ENCODE measurements at places on chromosomes 2 and 18. TPM values are rescaled to one million over a fixed set of nuclear protein-coding genes. Genes with fewer than 3 reads are reported as not detected.

DNA sequence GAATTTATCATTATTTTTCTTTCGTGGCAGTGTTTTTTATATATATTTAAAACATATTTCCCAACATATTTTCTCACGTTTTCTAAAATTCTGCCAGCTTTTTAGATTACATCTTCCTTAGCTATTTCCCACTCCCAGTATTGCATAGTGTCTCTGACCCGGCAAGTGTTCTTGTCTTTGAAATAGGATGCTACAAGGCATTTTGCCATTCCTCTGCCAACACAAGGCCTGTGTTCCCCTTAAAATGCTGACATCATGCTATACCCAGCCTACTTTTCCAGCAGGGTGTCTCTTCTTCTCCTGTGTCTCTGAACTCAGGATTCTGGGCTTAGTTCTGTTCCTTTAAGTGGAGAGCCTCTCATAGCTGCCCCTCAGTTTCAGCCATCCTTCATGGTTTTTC lies 115.2 kb downstream of the DIS3L2 start:
- DNase-seq, result no peak

The KCNJ13 gene
- not detected for total RNA-seq

The FBXO15 gene
- 0.58 TPM for total RNA-seq

The GALNT5 gene
- 0.15 TPM for total RNA-seq

The CHST10 gene
- 0.50 TPM for total RNA-seq

The C2orf81 gene
- 0.38 TPM for total RNA-seq

The HAAO gene
- total RNA-seq, result 188 TPM

Data from left lobe of liver (tissue), 2 donors.